Large intestine (tissue), 12 donors: ENCODE measurements at places on chromosomes 4 and X.

- DNase-seq = no peak
Measured at GRCh38 chrX:134374910-134375309, 85.1 kb upstream of the HPRT1 start.

GRCh38 chr4:140971077-140971792 is 162.0 kb downstream of the RNF150 start:
- DNase-seq = no peak

DNA sequence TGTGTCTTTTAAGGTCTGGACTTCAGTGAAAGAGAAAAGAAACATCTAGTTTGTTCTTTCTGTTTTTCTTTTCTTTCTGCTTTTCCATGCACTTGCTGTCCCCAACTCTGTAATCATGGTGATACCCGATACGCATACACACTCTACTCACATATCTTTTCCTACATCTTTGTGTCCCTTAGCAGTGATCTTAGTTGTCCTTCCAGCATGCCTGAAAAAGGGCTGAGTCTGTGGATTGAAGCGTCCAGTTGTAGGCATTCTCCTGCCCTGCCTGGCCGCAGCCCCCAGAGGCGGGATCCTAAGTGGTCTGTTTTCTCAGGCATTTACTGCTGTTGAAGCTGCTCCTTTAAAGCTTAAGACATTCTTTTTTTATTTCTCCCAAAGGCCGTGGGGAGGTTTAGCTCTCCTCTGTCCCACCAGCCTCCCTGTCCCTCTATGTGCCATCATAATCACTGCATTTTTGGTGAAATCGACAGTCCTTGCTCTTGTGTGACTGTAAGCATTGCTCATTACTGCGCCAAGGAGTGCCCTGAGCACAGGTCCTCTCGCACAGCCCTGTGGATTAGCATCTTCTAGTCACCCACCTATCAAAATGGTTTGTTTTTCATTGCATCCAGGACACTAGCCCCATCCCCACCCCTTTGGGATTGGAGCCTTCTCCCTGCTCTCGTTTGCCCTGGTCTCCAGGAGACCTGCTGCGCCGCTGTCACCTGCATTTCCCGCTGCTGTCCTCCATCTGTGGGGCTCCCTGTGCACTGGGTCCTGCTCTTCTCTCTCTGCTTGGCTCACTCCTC is 4.4 kb downstream of the RGS12 start:
- DNase-seq = no peak

DNA sequence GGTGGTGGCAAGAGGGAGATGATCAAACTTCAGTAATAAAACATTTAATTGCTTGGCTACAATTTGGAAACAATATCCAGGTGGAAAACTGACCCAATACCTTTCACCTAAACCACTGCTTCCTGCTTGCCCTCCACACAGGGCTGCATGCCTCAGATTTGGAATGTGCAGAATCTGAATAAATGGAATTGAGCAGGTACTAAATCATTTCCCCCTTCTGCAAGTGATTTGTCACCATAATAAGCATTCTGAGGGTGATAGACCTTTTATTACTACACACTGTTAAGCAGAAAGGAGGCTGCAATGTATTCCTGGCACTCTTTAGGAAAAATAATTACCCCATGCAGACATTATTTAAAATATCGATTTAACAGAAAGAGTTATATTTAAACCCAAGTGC is 291.8 kb downstream of the IDS start:
- DNase-seq = no peak

DNA sequence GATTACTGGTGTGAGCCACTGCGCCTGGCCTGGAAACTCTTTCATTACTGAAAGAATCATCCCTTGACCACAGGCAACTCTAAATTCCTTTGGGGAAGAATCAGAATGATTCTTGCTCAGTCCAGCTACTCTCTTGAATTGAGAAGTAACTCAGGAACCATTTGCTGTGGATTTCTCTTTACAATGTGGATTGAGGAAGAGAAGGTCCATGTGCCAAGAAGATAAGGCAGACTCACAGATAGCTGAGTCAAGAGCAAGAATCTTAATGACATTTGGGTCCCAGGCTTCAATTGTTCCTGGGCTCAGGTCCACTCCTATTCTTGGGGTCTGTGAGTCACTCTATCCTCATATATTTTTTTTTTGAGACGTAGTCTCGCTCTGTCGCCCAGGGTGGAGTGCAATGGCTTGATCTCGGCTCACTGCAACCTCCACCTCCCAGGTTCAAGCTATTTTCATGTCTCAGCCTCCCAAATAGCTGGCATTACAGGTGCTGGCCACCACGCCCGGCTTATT is 6.2 kb upstream of the MGARP start:
- DNase-seq = no peak

DNA sequence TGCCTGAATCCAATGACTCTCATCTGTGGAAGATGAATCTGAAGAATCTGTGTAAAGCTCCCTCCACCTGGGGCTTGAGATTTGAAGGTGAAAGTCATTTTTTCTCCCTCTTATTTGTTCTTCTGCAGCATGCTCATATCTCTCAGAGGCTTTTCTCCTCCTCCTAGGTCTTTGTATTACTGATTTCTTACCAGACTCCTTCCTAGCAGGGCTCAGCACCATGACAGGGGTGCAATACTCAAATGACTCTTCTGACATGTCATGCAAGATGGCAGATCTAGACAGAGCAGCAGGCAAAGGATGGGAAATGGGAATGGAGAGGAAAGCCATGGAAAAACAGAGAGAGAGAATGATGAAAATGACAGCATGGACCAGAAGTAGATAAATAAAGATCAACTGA is 118.3 kb downstream of the TMA16 start:
- no peak for DNase-seq

GRCh38 chr4:99947190-99947578 is 766 bp upstream of the DNAJB14 start:
- DNase-seq = no peak

- no peak for DNase-seq
Measured at GRCh38 chr4:34767407-34767806, 1476.9 kb downstream of the ARAP2 start.

GRCh38 chr4:19725130-19725529 is 526.6 kb upstream of the SLIT2 start:
- DNase-seq = no peak

- DNase-seq = no peak
Measured at GRCh38 chr4:163598489-163598888, 104.0 kb downstream of the TMA16 start.

- peak; percentile 32 for DNase-seq
Measured at GRCh38 chr4:188015025-188015940, 19.7 kb downstream of the ZFP42 start.

DNA sequence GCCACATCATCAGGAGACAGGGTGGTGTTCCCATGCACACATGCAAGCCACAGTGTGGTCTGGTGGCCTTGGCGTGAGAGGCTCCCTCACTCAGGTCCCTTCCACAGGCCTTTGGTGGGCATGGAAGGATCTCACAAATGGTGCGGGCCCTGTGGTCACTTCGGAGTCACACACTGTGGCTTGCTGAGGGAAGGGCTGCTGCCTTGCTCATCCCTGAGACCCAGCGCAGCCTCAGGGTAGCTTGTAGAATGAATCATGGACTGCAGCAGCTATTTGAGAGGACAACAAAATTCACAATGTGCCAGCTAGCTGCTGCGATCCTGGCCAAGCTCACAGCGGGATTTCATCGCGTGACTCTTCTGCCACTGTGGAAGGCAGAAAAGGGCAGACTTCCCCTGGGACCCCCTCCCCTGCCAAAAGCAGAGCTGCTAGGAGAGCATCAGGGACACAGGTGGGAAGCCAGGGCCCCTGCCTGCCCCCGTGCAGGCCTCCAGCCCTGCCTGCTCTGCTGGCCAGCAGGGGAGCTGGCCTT is 106.4 kb downstream of the ABLIM2 start:
- no peak for DNase-seq

- DNase-seq = no peak
Measured at GRCh38 chrX:106611317-106611678, 480 bp upstream of the RADX start.

- DNase-seq = no peak
Measured at GRCh38 chr4:114211556-114211955, 232.1 kb upstream of the ARSJ start.

DNA sequence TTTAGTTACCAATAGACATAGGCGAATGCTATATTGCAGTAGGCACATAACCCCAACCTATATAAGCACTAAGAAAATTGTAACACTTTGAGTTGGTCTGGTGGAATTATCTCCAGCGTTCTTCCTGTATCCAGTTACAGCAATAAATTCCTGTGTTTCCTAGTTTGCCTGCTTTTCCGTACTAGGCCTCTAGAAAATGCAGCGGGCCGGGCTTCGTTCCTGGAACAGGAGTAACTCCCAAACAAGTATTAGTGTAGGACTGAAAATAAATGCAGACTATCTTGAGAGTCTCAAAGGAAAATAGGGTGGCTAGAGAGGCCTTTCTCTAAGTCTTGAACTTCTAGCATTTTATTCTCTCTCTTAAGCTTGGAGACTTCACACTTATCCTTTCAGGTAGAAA is 159.8 kb downstream of the OR13H1 start:
- no peak for DNase-seq

DNA sequence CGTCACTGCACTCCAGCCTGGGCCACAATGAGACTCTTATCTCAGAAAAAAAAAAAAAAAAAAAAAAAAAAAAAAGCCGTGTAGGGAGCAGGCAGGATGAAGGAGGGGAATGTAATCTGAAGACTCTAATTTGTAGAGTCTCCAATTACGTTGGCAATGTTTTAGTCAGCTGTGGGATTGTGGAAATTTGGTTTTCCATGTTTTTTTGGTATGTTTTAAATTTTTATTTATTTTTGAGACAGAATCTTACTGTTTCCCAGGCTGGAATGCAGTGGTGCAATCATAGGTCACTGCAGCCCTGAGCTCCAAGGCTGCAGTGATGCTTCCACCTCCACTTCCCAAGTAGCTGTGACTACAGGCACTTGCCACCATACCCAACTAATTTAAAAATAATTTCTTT is 56.5 kb downstream of the NSD2 start:
- DNase-seq = no peak

DNA sequence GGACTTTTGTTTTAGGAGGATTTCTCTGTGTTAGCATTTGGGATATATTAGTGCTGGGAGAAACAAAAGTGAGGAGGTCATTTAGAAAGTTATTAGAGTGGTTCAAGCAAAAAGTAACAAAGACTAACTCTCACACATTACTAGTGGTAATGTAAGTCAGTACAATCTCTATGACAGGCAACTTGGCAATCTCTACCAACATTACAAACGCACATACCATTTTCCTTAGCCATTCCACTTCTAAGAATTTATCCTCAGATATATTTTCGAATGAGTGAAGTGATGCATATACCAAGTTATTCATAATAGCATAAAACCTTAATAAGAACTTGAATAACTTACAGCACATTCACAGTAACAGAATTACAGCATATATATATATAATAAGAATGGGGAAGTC is 146.2 kb downstream of the PRSS12 start:
- no peak for DNase-seq

DNA sequence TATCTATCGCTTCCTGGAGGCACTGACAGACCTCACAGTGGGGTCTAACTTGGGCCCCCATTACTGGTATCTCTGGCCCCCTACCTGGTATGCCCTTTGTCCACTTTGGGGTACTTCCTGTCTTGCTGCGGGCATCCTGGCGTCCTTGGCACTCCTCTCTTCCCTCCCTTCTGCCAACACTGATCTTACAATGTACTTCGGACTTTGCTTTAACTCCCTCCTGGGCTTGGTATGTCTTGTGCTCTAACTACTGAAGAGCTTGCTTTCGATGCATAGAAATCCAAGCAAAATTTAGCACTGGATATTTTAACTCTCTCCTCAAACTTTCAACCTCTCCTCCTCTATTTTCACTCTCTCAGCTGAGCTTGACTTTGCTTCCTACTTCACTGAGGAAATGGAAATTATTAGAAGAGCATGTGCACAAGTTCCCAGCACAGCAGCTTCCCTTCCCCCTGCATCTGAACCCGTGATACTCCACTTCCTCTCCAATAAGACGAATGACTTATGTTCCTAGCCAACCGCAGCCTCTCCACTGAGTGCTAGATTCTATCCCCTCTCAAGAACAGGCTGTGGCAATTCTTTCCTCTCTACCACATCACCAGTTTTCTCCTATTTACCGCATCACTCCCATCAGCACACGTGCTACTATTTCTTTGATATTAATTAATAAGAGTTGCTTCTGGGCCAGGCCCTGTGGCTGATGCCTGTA is 52.9 kb downstream of the SUPT20HL2 start:
- peak; percentile 77 for DNase-seq

GRCh38 chr4:112145790-112146501 is 692 bp downstream of the FAM241A start:
- peak; percentile 71 for DNase-seq

DNA sequence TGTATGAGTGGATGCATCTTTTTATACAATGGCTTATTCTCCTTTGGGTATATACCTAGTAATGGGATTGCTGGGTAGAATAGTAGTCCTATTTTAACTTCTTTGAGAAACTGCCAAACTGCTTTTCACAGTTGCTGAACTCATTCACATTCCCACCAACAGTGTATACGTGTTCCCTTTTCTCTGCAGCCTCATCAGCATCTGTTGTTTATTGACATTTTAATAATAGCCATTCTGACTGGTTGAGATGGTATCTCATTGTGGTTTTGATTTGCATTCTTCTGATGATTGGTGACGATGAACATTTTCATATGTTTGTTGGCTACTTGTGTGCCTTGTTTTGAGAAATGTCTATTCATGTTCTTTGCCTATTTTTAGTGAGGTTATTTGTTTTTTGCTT is 687.0 kb upstream of the EPHA5 start:
- DNase-seq = no peak

DNA sequence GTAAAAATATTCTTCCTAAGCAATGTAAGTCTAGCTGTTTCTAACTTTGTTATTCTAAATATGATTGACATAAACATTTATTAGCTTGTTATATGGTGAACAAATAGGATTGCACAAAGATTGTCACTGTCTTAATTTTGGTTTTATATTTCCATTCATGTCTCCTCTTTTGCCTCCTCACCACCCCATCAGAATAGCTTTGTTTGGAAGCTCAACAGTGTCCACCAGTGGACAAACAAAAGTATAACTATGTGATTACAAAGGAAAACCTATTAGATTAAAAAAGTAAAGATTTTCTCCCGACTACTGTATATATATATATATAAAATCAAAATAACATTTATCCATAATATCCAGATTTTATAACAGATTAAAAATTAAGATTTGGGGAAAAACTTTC is 468.2 kb downstream of the ZIC3 start:
- no peak for DNase-seq

DNA sequence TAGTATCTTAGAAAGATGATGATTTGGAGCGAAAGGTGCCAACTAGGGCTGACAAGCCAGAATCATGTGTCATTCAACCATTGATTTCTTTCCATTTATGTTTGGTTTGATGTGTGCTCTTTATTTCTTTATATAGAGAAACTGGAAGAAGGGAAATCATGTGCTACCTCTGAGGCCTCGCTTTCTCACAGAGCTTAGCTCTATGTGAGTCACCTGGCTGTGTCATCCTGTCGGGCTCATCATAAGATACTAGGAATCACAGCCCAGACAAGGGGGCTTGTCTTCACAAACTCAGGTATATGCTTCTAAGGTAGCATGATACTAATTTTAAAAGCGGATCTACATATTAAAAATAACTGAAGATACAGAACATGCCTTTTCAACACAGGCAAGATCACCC is 81.7 kb upstream of the GPM6B start:
- DNase-seq = no peak

- DNase-seq = no peak
Measured at GRCh38 chrX:68945081-68945602, 116.3 kb downstream of the EFNB1 start.
